Esophagus squamous epithelium (tissue), 5 donors: ENCODE measurements at places on chromosomes 5 and 9.

DNA sequence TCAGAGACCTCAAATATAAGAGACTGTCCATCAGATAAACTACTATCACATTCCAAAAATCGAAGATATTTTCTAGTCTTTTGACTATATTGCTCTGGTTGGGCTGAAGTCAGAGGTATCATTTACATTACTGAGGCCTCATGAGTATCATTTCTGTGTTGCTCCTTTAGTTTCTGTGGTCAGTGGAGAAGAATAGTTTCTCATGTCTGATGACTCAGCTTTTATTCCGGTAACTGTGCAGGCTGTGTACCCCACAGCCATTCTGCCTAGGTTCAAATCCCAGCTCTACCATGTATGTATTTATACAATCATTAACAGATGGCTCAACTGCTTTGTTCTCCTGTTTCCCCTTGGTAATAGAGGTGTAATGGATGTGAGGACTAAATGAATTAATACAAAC is 179.3 kb downstream of the ALDH1A1 start:
- no peak for DNase-seq

DNA sequence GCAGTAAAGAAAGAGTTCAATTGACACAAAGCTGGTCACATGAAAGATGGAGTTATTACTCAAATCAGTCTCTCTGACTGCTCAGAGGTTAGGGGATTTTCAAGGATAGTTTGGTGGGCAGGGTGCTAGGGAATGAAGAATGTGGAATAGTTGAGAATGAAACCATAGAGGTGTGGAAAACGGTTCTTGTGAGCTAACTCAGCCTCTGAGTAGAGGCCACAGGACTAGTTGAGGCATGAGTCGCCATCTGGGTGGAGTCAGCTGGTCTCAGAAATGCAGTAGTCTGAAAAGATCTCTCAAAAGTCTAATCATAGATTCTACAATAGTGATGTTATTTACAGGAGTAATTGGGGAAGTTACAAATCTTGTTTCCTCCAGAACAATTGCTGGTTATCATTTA is 178.9 kb upstream of the SPEF2 start:
- no peak for DNase-seq

GRCh38 chr5:108437425-108437824 is 55.5 kb upstream of the FBXL17 start:
- no peak for DNase-seq

DNA sequence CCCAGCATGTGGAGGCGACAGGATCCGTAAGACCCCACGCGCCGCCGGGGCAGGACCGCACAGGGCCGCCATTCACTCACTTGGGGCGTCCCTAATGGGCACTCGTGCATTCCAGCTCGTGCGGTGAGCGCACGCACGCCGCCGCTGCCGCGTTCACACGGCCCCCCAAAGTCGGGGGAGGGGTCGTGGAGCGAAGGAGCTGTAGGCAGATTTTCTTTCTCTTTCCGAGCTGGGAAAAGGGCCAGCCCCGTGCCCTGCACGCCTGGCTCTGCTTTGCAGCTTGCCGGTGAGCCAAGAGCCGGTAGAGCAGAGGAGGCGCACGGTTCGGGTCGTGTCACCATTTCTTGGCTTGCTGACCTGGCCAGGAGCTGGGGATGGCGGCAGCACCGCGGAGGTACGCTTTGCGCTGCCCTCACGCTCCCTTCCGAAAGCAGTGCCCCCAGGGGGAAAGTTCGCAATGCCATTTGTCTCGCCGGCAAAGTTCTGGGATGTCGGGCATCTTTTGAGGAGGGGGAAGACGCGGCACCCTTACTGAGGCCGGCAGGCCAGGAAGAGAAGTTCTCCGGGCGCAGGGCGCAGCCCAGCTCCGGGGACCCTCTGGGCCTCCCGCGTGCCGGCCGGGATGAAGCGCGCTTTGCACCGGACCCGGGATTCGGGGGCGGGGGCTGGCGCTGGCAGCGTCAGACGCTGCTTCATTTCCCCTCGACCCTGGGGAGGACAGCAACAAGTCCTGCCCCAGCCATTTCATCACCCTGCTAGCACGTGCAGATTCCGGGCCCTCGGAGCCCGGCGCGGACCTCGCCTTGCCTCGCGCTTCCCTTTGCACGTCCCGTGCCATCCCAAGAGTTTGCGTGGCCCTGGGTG is 898 bp downstream of the STC2 start:
- DNase-seq: no peak

DNA sequence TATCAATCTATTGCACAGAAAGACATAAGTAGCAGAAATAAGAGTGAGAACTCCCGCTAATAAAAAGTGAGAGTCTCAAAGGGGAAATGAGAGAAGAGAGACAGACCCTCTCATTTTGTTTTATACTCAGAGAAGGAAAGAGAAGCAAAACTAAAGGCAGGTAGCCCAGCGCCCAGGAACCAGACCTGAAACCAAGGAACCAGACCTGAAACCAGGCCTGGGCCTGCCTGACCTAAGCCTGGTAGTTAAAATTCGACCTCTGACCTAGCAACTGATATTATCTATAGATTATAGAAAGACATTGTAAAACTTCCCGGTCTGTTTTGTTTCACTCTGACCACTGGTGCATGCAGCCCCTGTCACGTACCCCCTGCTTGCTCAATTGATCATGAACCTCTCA is 134.5 kb upstream of the SEMA6A start:
- no peak for DNase-seq

GRCh38 chr5:14590949-14591348 is 9.4 kb downstream of the OTULINL start:
- no peak for DNase-seq

GRCh38 chr5:102778478-102778877 is 23.4 kb downstream of the PAM start:
- DNase-seq: no peak

- no peak for DNase-seq
Observed at GRCh38 chr5:110150199-110150598, 460.5 kb downstream of the MAN2A1 start.

- DNase-seq: no peak
Observed at GRCh38 chr5:15722305-15722704, 222.3 kb downstream of the FBXL7 start.

DNA sequence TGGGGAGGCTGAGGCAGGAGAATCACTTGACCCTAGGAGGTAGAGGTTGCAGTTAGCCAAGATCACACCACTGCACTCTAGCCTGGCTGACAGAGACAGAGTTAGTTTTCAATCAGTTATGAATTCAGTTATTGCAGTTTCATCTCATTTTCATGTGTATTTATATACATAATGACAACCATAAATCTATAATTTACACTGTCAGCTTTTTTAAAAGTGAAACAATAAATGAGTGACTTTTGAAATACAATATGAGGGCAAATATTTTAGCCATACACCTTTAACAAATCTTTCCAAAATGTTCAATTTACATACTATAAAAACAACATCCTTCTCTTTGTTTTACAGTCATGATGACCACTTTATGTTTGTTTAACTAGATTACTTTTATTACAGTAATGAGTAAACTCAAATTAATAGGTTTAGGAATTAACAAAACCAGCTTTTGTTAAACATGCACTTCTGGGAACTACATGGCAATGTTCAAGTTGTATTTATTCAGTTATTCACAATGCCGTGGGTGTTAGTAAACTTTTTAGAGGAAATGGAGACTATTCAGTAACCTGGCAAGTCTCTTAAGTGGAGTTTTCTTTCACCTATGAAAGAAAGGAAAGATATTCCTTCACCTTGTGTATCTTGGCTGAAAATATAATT is 12.7 kb downstream of the TYRP1 start:
- DNase-seq: no peak

DNA sequence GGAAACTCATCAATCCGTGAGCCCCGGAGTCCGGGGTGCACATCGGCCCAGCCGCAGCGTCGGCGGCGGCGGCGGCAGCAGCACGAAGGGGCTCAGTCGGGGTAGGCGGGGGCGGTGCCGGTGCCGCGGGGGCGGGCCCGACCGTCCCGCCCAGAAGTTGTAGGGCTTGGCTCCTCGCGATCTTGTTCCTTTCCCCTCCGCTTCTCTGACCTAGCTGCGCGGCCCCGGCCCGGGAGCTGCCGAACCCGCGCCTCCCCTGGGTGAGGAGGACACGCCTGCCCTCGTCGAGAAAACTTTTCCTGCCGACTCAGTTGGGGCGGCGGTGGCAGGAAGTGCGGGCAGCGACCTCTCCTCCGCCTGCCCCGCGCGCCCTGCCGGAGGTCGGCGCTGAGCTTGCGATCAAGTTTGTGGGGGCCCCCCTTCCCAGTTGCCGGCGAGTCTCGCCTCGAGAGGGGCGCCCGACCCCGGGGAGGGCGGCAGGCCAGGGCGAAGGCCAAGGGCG is at the start of gene MAN2A1:
MAN2A1 (plus strand) TSS at position 188 of the 502 bp plus-strand sequence. CDS start 491 bp downstream, outside the sequence.
- DNase-seq: peak; percentile 20

DNA sequence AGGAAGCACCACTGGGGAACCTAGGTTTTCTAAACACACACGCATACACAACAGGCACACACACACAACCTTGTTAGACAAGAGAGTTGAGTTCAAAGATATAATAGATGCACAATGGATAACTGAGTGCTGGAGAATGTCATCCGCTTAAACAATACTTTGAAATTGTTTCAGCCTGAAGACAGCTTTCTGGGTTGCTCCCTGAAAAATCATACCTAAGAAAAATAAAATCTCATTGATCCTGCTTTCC is 126.1 kb downstream of the TMEM161B start:
- DNase-seq: no peak

DNA sequence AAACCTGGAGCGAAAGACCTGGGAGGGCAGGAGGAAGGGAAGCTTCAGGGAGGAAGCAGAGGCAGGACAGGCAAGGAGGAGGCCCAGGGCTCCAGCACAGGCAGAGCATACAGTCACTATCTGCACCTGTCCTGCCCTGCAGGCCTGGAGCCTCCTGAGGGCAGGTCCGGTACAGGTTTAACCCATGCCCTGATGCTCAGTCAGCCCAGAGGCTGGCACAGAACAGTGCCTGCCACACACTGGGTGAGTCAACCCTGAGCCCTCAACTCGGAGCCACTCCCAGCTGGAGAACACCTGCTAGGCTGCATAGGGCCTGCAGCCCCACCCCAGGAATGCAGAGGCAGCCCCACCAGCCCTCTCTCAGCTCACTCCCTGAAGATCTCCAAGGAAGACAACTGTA is 161.5 kb upstream of the PHYKPL start:
- no peak for DNase-seq

GRCh38 chr5:6572086-6572824 is 60.6 kb downstream of the NSUN2 start:
- DNase-seq: no peak
